ENCODE measurements at places on chromosomes 3 and 15.

GRCh38 chr3:125262161-125262560 lies 49.6 kb upstream of the SLC12A8 start:
- no peak for DNase-seq

GRCh38 chr15:67843571-67844387 lies 3.9 kb upstream of the RNU6-1 start:
- no peak for DNase-seq

DNA sequence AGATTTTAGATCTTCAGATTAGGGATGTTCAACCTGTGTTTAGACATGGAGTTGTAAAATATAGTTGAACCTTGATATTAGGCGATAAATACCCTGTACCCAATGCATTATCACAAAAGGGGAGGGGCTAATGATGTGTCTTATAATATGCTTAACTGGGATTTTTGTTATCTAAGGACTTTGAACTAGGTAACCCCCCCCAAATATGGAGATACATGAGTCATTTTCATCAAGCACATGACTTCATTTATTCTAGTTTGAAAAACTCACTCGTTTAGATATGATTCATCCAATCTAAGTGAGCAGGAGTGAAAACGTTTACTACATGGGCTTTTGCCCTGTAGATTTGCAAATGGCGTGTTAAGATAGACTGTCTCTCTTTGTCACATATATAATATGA lies 212.4 kb downstream of the IL5RA start:
- no peak for DNase-seq

DNA sequence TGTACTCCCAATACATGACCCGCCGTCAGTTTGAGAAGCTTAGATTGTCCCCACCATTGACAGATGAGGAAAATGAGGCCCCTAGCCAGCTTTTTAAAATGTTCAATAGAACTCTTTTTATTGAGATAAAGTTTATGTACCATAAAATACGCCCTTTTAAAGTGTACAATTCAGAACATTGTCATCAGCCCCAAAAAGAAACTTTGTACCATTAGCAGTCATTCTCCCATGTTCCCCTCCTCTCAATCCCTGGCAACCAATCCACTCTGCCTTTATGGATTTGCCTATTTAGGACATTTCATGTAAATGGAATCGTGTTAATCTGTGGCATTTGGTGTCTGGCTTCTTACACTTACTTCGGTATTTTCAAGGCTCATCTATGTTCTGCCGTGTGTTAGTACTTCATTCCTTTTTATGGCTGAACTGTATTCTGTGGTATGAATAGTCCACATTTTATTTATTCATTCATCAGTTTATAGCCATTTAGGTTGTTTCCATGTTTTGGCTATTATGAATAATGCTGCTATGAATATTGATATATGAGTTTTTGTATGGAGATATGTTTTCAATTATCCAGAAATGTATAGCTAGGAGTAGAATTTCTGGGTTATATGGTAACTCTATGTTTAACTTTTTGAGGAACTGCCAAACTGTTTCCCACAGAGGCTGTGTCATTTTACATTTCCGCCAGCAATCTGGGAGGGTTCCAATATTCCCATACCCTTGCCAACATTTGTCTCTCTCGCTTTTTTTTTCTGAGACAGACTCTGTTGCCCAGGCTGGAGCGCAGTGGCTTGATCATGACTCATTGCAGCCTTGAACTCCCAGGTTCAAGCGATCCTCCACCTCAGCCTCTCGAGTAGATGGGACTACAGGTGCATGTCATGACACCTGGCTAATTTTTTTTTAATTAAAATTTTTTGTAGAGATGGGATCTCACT lies 15.3 kb upstream of the PTPN23 start:
- no peak for DNase-seq

- no peak for DNase-seq
Measured at GRCh38 chr15:37823601-37824275, 110.7 kb upstream of the TMCO5A start.

- no peak for DNase-seq
Measured at GRCh38 chr3:72682936-72683452, 165.3 kb downstream of the SHQ1 start.

GRCh38 chr3:62876064-62876463 lies 848 bp upstream of the CADPS start:
- no peak for DNase-seq

DNA sequence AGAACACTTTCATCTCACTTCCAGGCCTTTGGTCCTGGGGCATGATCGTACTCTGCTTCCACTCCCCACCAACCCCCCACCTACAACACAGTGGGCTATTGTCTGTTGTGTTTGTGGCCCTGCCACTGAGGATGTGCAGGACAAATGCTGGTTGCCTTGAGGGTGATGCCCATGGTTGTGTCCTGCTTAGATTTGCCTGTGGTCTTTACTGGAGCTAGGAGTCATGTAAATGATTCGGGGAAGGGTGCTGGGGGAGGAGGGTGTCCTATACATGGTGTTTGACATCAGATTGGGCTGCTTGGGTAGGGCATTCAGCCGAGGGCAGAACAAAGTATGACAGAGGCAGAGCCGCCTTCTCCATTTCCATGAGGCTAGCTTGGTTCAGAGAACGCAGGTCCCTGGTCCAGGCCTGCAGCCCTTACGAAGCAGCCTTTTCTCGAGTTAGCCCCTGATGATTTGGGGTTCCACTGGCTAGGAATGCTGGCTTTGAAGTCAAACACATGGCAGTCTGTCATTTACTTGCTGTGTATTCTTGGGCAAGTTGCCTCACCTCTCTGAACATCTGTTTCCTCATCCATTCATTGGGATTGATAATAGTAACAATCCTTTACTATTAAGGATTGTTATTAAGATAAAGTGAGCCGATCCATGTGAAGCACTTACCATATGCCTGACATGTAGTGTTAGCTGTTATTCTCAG lies 6.9 kb downstream of the CORO2B start:
- no peak for DNase-seq

GRCh38 chr3:167203062-167203461 lies 177.0 kb downstream of the ZBBX start:
- DNase-seq, result no peak

GRCh38 chr3:161322781-161323568 lies 48.3 kb downstream of the SPTSSB start:
- DNase-seq, result no peak

DNA sequence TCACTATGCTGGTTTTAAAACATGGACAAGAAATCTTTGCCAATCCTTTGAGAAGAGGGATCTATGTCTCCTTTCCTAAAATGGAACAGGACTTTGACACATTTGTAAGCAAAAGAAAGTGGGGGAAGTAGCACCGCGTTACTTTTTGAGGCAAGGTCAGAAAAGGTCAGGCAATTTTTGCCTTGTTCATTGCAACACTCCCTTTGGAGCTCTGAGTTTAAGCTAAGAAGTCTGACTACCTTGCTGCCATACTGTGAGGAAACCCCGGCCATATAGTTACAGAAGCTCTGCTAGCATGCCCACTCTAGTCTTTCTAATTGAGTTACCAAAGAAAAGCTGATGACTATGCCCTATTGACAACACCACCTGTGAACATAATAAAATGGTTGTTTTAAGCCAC lies 1.4 kb downstream of the FAM227B start:
- no peak for DNase-seq

DNA sequence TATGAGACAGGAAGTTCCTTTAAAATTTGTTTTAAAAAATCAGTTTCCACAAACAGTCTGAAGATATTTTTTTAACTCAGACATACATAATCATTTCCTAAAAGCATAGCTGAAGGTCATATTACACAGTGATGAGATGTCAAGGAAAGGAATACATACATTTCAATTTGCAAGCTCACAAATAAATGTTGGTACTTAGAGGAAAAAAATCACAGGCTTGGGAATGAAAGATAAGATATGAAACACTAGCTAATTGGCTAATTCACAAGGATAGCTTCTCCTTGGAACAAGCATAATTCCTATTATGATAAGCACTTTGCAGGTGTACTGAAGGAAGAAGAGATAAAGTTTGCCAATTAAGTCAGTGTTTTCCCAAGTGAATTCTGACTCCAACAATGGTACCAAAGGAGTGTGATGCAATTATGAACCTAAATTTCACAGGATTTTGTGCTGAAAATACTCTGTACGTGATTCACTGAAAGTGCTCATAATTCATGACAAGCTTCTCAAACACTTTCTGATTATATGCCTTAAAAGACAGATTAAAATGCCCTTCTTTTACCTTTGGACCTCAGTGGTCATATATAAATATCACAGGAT lies 112.4 kb downstream of the FRMD5 start:
- DNase-seq, result no peak

GRCh38 chr15:89724621-89725020 lies 26.4 kb downstream of the MESP1 start:
- DNase-seq, result no peak

DNA sequence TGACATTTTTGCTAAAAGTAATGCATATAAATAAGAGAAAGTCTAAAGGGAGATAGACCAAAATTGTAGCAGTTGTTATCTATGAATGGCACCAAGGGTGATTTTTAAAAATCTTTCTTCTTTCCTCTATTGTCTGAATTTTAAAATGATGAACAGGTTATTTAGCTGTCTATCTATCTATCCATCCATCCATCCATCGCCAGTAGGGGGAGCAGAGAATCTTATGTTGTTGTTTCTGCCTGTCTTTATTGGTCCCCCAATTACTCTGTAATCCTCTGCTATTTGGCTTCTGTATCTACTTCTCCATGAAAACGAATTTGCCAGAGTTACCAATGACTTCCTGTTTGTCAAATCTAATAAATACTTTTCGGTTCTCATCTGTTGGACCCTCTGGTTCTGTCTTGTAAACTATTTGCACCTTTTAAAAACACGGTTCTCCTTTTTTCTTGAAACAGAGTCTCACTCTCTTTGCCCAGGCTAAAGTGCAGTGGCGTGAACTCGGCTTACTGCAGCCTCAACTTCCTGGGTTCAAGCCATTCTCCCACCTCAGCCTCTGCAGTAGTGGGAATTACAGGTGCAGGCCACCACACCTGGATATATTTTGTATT lies 86.0 kb downstream of the ECT2 start:
- DNase-seq, result no peak

DNA sequence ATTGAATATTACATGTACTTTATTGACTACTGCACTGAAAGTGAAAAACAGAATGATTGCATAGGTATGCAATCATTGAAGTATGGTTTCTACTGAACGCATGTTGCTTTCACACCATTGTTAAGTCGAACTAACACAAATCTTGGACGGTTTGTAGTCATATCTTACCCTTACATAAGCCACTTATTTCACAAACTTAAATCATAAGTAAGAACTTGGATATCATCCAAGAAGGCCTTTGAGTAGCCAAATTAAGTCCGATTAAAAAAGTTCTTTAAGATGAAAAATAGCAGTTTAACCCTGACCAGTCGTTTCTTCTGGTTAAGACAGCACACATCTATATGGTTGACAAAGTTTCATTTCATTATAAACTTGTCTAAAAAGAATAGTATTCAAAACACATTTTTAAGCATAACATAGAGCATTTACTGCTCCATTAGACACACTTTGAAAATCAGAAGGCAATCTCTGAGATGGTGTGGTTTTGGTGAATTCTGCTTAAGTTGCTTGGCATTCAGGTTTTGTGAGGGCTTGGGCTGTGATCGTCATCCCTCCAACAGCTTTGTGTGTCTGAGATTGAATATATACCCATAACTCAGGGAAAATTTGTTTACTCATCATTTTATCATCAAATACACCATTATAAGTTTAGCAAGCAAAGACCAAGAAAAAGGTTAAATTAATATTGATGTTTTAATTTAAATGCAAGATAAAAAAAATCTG lies 92.2 kb downstream of the NFKBIZ start:
- no peak for DNase-seq

GRCh38 chr15:88021601-88022000 lies 234.9 kb downstream of the NTRK3 start:
- DNase-seq, result no peak

GRCh38 chr3:176262071-176262470 lies 935.2 kb downstream of the TBL1XR1 start:
- DNase-seq, result no peak

GRCh38 chr15:90294601-90295269 lies 29.3 kb downstream of the NGRN start:
- no peak for DNase-seq

DNA sequence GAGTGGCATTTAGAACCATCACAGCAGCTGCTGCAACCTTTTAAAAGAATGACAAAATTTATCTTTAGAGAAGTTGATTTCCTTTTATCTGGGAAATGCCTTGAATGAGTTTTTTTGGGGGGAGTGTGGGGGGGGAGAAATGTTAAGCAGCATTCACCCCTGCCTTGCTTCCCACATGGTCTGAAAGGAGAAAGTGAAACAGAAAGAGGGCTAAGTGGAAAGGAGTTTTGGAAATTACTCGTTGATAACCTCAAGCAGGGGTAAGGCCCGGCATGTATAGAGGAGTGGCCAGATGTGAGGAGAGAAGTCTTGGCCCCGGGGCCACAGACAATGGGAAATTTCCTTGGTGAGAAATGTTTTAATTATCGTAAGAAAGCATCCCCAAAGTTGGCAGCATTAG lies 23.5 kb downstream of the B3GALNT1 start:
- no peak for DNase-seq

- DNase-seq, result no peak
Measured at GRCh38 chr3:114451561-114452018, 157.8 kb downstream of the TIGIT start.

DNA sequence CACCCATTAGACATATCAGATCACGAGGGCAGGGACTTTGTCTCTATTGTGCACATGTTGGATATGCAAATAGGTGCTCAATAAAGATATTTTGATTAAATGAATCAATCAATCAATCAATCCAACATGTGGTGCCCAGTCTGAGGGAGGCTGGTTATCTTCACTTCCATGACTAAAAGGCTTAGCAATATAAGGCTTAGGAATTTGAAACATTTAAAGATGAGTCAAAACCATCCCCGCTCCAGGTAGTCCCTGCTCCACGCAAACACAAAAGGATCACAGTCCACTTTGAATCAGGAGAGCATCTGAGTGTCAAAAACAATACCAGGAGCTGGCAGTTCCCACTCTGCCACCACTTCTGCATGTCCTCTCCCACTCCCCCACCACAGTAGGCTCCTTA lies 25.8 kb upstream of the PRICKLE2 start:
- no peak for DNase-seq

DNA sequence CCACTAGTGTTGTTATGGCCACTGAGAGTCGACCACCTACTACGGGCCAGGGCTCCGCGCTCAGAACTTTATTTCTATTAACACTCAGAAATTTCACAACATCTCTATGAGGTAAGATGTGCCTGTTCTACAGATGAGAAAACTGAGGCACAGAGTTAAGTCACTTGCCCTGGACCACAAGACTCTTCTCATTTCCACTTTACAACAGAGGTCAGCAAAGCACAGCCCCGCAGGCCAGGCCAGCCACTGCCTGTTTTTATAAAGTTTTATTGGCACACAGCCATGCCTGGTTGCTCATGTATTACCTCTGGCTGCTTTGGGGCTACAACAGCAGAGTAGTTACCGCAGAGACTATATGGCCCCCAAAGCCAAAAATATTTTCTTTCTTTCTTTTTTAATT lies 503.6 kb downstream of the SHQ1 start:
- DNase-seq, result no peak

GRCh38 chr3:56296361-56296760 lies 171.9 kb downstream of the ERC2 start:
- no peak for DNase-seq

- no peak for DNase-seq
Measured at GRCh38 chr3:104764496-104764895, 602.2 kb upstream of the ALCAM start.

GRCh38 chr3:94787734-94788270 lies 724.9 kb downstream of the NSUN3 start:
- no peak for DNase-seq

GRCh38 chr15:69834761-69835160 lies 263.0 kb downstream of the TLE3 start:
- no peak for DNase-seq
